Naive thymus-derived CD8-positive, alpha-beta T cell (primary cell): ENCODE measurements at places on chromosomes 3 and 15. TPM values are rescaled to one million over a fixed set of nuclear protein-coding genes. Genes with fewer than 3 reads are reported as not detected.

COL7A1 gene
- polyA plus RNA-seq: 0.27 TPM

WNT7A gene
- 1.3 TPM for polyA plus RNA-seq

KLHL18 gene
- polyA plus RNA-seq: 16.4 TPM

ATP8B4 gene
- not detected for polyA plus RNA-seq

HRG gene
- polyA plus RNA-seq: not detected

MITF gene
- polyA plus RNA-seq: not detected

STRA6 gene
- not detected for polyA plus RNA-seq

DNA sequence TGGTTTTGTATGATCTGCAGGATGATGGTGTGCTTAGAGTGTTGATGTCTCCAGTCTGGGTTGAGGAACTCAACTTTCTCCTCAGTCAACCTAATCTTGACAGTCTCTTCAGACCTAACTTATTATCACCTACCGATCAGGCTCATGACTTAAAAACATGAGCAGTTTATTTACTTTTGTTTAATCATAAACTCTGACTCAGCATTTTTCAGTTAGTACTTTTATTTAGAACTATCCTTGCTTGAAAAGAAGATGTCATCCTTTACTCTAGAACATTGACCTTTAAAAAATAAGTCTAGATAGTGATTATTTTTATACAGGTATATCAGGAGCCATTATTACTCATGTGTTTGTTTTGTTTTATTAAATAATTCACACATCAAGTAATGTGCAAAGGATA lies 414.8 kb downstream of the AGBL1 start:
- DNase-seq: no peak

- no peak for DNase-seq
Observed at GRCh38 chr3:16548721-16549120, 35.2 kb upstream of the RFTN1 start.

- no peak for DNase-seq
Observed at GRCh38 chr15:57735431-57735830, 28.9 kb downstream of the POLR2M start.

DNA sequence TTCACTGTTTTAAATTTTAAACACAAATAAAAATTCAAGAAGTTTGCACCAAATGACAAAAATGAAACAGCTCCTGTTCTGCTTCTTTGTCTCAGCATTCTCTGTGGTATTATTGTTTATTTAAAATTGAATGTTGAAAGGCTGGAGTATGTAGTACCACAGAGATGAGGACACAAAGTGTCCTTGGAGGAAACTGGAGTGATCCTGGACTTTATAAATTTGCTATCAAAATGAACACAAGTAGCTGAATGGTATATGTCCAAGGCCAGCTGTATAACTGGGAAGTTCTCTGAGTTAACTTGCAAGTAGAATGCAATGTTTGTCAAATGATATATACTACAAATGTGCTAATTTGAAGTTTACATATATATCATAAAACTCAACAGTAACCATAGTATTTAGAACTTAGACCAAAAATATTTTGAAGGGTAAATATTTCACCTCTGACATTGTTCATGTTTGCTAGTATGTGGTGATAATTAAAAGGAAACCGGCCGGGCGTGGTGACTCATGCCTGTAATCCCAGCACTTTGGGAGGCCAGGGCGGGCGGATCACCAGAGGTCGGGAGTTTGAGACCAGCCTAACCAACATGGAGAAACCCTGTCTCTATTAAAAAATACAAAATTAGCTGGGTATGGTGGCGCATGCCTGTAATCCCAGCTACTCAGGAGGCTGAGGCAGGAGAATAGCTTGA lies 12.3 kb downstream of the BTLA start:
- DNase-seq: no peak

DNA sequence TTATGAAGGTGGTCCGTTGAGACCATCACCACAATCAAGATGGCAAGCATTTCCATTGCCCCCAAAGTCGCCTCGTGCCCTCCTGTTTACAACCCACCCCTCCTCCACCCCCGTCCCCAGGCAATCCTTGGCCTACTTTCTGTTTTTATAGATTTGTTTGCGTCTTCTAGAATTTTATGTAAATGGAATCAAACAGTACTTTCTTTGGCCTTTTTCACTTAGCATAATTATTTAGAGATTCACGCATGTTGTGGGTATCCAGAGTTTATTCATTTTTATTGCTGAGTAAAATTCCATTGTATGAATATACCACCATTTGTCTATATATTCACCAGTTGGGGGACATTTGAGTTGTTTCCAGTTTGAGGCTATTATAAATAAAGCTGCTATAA lies 66.6 kb downstream of the LSM3 start:
- DNase-seq: no peak

GRCh38 chr3:124034016-124034843 lies 42.3 kb upstream of the ROPN1 start:
- DNase-seq: no peak

GRCh38 chr15:42716125-42716524 lies 20.8 kb downstream of the CDAN1 start:
- no peak for DNase-seq

DNA sequence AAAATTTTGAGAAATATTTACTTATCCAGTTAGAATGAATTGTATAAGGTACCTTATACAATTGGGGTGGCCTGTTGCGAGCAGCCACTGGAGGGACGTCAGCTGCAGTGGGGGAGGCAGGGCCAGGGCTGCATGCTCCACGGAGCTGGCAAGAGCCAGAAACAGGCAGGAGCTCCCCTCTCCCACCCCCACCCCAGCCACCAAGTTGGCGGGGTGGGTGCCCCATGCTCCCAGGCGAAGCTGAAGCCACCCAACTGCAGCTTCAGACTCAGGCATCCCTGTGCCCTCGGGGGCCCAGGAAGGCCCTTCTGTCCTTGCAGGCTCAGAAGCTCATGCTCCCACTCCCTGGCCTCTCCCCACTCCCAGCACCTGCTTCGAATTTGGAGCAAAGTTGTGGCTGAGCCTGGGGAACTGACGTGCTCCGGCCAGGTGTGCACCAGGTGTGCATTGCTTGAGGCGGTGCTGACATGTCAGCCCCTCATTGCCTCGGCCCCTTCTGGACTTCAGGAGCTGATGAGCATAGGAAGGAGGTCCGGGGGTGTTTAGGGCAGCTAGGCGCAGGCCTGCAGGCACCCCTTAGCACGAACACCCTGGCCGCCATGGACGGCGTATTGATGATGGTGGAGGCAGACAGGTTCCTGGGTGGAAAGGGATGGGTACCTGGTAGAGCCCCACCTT lies 743.8 kb upstream of the GBE1 start:
- no peak for DNase-seq

GRCh38 chr15:53462651-53463050 lies 296.8 kb downstream of the WDR72 start:
- no peak for DNase-seq

DNA sequence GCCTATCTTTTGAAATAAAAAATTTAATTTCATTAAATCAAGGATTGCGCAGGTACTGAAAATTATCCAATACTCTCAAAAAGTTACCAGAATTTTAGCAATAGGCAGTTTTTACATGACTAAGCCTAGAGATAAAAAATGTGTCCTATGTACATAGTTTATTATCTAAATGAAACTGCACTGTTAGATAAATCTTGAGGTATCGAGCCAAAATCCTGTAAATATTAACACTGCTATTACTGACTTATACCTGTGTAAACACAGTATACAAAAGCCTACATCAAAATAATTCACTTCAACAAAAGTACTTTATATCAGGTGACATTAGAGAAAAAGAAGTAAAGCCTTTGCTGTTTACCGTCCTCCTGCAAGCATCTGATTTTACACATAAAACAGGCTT lies 60.7 kb downstream of the TASOR start:
- DNase-seq: no peak

GRCh38 chr3:49794926-49795905 lies 4.5 kb downstream of the CDHR4 start:
- no peak for DNase-seq

DNA sequence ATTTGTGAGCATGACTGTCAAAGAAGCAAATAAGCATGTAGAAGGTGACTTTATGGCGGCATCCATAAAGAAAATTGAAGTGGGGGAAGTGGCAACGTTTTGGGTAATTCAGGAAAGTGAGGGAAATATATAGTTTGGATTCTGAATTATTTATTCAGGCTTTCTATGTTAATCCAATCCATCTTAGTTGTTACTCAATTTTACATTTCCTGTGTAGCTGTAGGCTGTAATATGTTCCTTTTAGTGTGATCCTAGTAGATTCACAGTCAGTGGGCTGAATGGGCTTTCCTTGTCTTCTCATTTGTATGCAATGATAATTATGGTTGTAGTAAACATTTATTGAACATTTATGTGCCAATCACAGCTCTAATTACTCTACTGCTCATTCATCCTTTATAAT lies 654.1 kb downstream of the EDEM1 start:
- no peak for DNase-seq

- no peak for DNase-seq
Observed at GRCh38 chr3:17025594-17026139, 140.9 kb downstream of the PLCL2 start.

DNA sequence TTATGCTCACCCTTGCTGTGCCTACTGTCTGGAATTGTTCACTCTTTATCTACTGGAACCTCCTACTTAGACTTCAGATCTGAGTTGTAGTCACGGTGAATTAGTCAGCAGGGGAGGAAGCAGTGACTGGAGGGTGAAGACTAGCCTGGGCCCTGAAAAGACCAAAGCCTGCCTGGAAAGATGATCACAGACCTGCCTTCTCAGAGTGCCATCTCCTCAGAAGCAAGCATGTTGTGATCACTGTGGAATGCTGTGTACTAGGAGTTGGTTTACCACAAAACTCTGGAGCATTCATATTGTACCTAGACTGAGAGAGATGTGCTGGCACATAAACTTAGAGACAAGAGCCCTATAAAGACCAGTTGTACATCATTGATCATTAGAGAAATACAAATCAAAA lies 100.7 kb upstream of the SCN10A start:
- no peak for DNase-seq
